Activated CD4-positive, alpha-beta T cell treated with anti-CD3 and anti-CD28 coated beads for 24 hours (primary cell): ENCODE measurements at places on chromosomes 4 and X.

DNA sequence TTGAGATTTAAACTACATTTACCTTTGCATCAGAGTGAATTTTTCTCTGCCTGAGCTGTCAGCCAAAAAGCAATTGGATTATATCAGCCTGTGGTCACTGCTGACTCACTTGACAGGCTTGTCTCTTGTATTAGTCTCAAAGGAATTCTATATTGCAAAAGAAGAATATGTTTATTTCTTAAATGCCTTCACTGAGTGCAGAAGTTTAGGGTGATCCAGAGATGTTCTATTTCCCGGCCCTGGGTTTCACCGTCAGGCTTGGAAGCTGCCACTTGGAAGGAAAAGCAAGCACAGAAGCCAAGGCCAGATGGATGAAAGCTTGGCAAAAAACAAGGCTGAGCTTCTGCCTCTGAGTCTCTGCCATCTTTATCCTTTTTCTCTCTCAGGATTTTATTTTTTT lies 80.9 kb downstream of the FAM114A1 start:
- no peak for DNase-seq

GRCh38 chr4:76623217-76624045 lies 188.4 kb downstream of the SHROOM3 start:
- no peak for DNase-seq

GRCh38 chrX:66680451-66680850 lies 41.6 kb upstream of the EDA2R start:
- DNase-seq: no peak

GRCh38 chrX:50470103-50471031 lies at the start of gene DGKK:
Gene DGKK, minus strand, starts transcription at chrX:50470825. Its CDS starts 147 bp downstream, at chrX:50470678.
- DNase-seq: no peak

GRCh38 chrX:31287861-31288260 lies 216.0 kb upstream of the FTHL17 start:
- DNase-seq: no peak

DNA sequence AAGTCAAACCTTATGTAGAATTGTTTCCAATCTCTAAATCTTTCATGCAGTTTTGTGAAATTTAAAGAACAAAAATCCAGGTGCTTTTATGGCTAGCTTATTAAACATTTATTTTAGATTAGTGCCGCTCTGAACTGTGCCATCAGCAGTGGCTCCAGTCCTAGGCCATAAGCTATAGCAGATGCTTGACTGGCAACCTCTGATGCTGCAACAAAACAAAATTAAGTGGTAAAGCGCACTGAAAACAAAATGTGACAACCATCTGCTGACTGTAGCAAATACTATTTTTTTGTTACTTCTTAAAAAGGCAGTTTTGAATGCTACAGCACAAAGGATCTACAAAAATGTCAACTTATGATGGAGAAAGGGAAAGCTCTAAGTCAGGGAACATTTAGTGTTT lies 237.4 kb downstream of the DCLK2 start:
- DNase-seq: no peak

DNA sequence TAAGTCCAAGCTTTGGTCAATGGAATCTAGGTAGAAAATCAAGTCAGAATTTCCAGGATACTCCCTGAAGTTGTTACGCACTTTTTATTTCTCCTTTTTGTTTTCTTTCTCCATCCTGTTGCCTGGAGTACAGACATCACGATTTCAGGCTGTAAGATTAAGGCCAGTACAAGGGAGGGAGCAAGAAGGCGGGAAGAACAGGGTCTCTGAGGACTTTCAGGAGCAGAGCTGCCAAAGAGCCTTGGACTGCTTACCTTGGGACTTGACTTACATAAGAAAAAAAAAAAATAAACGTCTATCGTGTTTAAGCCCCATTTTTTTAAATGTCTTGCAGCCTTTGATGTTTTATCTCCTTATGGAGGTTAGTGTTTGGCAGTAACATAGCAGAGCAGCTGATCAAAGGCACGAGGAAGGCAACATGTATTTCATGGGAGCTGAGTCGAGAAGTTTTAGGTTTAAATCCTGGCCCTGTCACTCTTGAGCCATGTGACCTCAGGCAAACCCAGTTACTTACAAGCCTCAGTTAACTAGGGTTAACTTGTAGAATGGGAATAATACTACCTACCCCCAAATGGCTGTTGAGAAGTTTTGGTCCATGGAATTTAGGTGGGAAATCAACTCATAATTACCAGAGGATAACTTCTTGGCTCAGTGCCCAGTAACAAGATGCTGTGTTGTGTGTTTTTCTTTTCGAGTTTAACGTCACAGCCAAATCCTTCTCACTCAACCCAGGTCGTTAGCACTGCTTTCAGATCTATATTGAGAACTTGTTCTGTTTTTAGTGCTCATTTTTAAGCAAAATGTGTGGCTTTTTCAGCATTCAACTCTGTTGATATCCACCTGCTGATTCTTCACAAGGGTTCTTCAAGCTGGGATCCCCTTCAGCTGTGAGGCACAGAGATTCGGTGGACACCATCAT lies 106.8 kb downstream of the CLNK start:
- no peak for DNase-seq

GRCh38 chr4:10175626-10176025 lies 59.0 kb upstream of the WDR1 start:
- no peak for DNase-seq

DNA sequence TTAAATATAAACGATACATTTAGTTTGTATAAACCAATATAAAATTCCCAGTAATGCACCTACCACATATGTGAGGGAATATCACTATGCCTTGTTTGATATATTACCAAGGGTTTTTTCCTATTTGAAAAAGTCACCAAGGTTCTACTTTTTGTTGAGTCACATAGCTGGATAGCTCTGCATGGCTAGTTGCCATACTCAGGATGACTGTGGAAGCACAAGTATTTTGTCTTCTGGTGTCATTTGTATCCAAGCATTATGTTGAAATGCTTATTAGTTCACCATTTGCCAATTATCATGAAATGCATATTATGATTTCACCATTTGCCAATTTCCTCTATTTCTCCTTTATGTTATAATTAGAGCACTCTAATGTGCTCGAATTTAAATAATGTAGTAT lies 162.7 kb upstream of the TTC29 start:
- DNase-seq: no peak

DNA sequence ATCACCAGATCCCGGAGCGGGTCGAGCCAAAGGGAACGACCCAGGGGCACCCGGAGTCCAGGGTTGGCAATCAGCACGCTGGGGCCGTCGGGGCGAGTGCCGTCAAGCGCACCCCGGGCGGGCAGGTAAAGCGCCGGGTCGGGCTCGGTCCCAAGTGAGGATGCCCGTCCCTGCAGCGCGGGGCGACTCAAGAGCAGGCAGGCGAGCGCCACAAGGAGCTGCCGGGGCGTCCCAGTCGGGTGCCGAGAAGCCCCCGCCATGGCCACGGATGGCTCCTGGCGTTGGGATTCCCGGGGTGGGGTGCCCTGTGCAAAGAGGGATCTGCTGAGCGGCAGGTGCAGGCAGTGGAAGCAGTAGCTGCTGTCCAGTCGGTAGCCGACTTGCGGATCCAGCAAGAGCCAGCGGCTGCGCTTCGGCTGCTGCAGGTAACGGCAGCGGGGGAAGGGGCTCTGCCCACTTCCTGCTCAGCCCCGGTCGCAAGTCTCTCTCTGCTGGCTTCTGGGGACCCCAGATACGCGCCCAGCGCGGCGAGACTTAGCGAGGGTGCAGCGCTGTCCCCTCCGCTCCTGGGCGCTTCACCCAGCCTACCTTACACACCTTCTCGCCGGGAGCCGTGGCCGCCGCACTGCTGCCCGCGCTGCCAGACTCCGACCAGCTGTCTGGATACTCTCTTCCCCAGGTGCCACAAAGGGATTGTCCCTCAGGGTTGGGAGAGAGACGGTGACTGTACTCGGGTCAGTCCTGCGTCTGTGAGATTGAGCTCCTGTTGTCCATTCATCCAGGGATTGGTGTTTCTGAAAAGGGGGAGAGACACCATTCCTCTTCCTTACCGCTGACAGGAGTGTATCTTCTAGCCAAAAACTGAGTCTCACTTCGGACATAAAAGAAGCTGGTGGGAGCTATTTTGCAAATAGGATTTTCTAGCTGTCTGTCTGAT lies at the start of gene FREM3:
FREM3 (minus strand) TSS at position 260 of the 937 bp plus-strand sequence; CDS start at position 260, 0 bp downstream.
- no peak for DNase-seq

- DNase-seq: no peak
Observed at GRCh38 chrX:132638313-132638712, 149.5 kb upstream of the MBNL3 start.

DNA sequence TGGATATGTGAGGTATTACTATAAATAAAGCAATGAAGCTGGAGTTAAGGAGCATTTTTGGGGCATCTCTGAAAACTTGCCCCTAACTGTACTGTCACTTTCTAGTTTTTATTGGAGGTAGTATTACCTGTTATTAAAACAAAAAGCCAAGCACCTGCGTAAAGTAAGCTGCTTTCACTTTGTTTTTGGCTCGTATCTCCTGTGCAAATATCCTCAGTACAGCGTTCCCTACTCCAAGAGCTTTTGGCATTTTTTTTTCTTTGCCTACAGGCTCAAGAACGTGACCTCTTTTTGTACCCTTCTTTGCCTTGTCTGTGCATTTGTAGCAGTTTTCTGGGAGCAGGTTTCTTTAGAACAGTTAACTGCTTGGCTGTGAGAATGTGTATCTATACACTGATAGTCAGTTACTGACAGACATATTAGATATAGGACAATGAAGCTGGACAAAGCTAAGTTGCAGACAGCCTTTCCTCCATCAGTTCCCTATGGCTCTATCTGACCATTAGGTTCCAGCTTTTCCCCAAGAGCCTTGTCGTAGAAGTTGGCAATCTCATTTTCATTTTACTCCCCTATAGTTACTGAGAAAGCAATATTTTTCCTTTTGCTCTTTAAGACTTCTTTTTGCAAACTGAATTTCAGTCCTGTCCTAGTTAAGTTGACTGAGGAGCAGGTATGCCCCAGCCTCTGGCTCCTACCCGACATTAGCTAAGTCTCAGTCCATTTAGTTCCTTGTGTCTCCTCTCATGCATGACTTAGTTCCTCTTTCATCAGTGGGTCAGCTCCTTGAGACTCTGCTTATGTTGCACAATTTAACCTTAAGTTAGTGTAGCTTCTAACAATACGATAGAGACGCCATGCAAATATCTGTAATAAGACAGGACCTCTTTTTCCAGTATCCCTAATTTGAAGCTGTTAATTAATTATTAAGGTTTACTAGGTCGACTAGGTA lies 71.5 kb upstream of the HPRT1 start:
- no peak for DNase-seq

DNA sequence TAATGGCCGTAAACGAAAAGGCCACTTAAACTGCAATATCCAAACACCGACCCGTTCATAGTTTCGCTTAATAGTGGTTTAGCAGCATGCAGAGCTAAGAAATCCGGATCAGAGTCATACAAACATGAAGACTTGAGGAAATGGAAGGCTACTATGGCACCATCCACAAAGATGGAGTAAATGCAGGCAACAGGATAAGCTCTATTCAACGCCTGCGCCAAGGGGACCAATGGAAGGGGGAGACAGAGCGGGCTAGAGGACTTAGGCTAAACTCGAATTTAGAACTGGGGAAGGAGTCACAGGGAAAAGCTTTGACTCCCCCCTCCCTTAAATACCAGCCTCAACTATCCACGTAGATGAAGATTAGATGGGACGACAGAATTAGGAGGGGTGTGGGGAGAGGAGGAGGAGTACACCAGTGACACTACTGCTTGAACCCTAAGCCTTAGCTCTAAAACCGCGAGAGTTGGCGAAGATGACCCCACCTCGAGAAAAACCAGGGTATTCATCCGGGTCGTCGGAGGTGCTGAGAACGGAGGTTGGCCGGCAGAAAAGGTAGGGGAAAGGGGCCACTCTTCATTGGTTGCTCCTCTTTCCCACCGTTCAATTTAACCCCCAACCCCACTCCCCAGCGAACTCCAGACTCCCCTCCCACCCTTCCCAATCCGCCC lies 3.5 kb downstream of the HUWE1 start:
- peak; percentile 11 for DNase-seq

DNA sequence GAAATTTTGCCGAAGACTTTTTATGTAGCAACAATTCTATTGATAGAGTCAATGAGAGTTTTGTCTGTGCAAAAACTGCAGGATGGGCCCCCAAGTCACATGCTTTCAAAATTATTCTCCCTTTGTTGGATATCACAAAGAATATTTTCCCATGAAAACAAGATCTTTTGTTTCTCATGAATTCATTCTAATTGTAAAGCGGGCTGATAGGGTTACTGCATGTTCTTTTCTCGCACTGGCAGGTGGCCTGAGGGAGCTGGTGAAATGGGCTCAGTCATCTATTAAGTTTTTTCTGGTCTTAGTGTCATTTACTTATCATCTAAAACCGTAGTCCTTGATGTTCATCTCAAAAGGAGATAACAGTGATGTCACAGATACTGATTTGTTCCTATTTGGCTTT lies 44.2 kb downstream of the MID1IP1 start:
- no peak for DNase-seq

GRCh38 chrX:136684120-136684519 lies 36.2 kb downstream of the CD40LG start:
- DNase-seq: no peak

GRCh38 chr4:88102026-88102425 lies 56.4 kb downstream of the ABCG2 start:
- DNase-seq: no peak

DNA sequence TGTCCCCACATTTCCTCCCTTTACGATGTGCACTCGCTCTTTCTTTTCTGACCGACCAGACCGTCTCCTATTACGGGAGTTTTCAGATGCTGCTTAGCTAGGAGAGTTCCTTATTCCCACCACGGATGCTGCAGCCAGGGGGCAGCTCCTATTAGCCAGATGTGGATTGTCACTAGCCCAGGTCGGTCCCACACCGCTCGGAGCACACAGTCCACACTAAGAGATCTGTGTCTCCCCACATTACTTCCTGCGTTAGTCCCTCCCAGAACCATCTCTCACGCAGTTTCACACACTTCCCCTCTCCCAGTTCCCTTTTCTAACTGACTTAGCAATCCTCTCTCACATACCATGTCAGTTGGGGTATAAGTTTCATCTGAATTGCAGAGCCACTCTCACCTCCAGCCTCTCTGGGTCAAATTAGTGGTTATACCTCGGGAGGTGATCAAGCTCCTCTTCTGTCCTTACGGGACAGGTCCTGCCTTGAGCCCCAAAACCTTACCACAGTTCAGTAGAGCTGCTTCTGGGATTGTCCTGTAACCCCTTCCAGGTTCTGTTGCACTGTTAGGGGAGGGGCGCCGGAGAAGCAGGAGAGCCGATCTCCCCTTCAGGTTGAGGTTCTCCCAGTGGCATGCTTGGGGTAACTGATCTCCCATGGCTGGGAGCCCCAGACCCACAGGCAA lies 28.2 kb downstream of the SULT1E1 start:
- DNase-seq: no peak

GRCh38 chr4:82861529-82861928 lies 29.4 kb downstream of the SEC31A start:
- no peak for DNase-seq

DNA sequence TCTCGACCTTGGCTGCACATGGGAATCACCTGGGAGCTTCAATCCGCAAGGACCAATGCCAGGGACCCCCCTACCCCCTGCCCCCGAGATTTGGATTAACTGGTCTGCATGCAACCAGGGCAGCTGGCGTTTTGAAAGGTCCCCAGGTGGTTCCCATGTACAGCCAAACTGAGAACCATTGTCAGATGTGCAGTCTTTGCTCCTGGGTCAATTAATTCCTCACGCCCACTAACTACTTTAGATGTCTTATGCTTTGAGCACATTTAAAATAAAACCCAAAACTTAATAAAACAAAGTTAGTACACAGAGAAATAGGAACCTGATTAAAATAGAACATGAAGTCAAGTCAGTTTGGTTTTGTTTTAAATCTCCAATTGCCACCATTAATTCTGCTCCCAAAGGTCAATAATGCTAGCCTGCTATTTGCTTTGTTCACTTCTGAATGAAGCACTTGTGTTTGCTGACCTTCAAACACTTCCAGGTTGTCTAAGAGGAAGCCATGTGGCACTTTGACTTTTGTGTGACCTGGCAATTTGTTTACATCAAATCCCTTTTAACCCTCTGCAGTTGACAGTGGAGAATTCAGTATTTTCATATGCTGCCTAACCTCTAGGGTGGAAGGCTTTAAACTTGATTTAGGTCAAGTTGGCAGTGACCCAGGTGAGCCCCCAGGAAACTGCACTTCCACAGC lies 27.2 kb upstream of the TMSB4X start:
- DNase-seq: no peak
